ENCODE measurements at places on chromosomes 3 and 15.

GRCh38 chr3:14554715-14555114 lies 14.6 kb upstream of the GRIP2 start:
- no peak for DNase-seq

- DNase-seq: no peak
These were observed 66.2 kb downstream of the ST3GAL6 start for GRCh38 chr3:98829246-98829832.

DNA sequence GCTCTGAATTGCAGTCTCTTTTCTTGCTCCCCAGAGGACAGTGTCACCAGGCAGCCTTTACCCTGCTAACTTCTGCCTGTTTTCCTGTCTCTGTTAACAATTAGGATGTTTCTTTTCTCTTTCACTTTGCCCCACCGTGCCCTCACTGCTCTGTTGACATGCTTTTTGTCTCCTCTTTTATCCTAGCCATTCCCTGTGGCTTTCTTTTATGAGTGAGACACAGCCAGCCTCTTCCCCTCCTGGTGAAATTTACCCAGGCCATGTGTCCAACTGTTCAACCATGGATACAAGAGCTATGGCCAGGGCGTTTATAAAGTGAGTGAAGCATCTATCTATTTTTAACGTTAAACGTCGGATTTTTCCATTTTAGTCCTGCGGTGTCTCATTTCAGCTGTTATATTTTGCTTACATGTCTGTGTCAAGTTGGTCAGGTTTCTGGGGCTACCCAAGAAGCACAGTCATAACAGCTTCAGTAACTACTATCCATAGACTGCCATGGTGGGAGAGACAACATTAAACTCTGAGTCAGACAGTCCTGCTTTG lies 443.2 kb upstream of the AZI2 start:
- no peak for DNase-seq

DNA sequence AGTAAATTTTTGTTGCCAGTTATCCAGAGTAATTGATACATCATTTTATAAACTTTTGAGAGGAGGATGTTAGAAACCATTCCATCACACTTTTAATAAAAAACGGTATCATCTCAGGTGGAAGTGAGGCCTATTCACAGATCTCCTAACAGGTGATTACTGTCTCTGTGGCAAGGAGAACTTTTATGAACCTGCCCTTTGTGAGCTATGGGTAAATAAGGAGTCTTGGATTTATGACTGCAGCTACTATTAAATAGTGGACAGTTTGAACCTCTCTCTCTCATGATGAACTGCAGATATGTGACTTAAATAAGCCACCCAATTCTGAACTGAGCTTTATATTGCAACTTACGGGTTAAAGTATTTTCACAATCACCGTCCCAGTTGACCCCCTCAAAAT lies 45.7 kb downstream of the ZFAND6 start:
- DNase-seq: no peak

- DNase-seq: no peak
These were observed 150.8 kb upstream of the DPH6 start for GRCh38 chr15:35696767-35697231.

DNA sequence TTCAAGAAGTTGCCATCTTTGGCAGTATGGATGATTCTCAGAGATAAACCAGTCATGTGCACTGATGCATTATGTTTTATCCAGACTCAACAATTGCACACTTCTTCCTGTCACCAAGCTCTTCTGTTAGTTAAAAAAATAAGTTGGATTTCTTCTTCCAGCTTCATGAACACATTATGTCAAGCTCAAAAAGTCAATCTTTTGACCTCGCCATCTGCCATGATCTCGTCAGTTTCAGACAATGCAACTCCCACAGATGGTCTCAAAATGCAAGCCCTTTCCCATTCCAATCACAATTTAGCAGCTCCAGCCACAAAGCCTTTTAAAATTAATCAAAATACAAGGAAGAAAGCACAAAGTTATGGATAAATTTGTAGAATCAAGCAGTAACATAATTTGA lies 42.8 kb downstream of the TFDP2 start:
- DNase-seq: no peak

GRCh38 chr3:66747696-66748095 lies 246.9 kb upstream of the LRIG1 start:
- no peak for DNase-seq

DNA sequence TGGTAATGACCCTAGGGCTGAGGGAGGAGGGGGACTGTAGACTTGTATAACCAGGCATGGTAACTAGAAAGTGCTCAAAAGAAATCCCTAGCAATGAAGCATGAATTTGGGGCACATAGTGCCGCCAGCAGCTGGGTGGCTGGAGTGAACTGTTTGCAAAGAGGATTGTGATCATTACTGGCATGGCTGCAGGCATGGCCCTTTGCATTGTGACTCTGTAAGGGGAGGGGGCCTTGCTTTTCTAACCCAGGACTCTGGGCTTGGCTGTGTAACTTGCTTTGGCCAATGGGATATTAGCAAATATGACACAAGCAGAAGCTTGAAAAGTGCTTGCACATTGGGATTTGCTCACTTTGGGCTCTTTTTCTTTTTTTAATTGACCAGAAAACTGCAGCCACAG lies 112.5 kb upstream of the RAD18 start:
- DNase-seq: no peak

Data from stimulated activated CD8-positive, alpha-beta memory T cell treated with anti-CD3 and anti-CD28 coated beads, Interleukin-2, amount 100 ng/mL, for 1 hour (primary cell).